ENCODE measurements at places on chromosomes 4 and X. TPM values are rescaled to one million over a fixed set of nuclear protein-coding genes. Genes with fewer than 3 reads are reported as not detected.

The NAP1L3 gene
- 3.2 TPM for total RNA-seq

The CEP44 gene
- 17.4 TPM for total RNA-seq

The USP17L29 gene
- not detected for total RNA-seq

The RNF212 gene
- 7.9 TPM for total RNA-seq

The PSAPL1 gene
- total RNA-seq = not detected

The ITIH6 gene
- total RNA-seq = not detected

The METAP1 gene
- 32.4 TPM for total RNA-seq

The TRO gene
- 12.3 TPM for total RNA-seq

The AADAT gene
- 3.7 TPM for total RNA-seq

The GSX2 gene
- total RNA-seq = not detected

The CT45A10 gene
- total RNA-seq = not detected

The F9 gene
- total RNA-seq = not detected

The SLC6A14 gene
- 10.1 TPM for total RNA-seq

The GAGE12J gene
- total RNA-seq = not detected

The ATP1B4 gene
- total RNA-seq = 0.74 TPM

The GABRG1 gene
- total RNA-seq = not detected

The DNAJB14 gene
- 24.3 TPM for total RNA-seq

The AKAP4 gene
- total RNA-seq = not detected

The TNIP3 gene
- not detected for total RNA-seq

The FREM3 gene
- not detected for total RNA-seq

The SH3D19 gene
- 86.4 TPM for total RNA-seq

The DCAF4L1 gene
- not detected for total RNA-seq

The STOX2 gene
- total RNA-seq = 11.5 TPM

The EDA gene
- total RNA-seq = 6.1 TPM

The FAAH2 gene
- total RNA-seq = 10.6 TPM

The TMEM150C gene
- total RNA-seq = 10.6 TPM

The CSAG2 gene
- not detected for total RNA-seq

The MAGEA11 gene
- total RNA-seq = not detected

The UGT2B28 gene
- not detected for total RNA-seq

The ADH7 gene
- total RNA-seq = 11.8 TPM

The ELF2 gene
- total RNA-seq = 44.4 TPM

The CXorf49 gene
- total RNA-seq = not detected

The GAGE12E gene
- not detected for total RNA-seq

The S100G gene
- not detected for total RNA-seq

The ZNF718 gene
- total RNA-seq = 5.9 TPM

The FGFR3 gene
- total RNA-seq = 96.5 TPM

The PDCL2 gene
- total RNA-seq = not detected

The IQSEC2 gene
- 22.8 TPM for total RNA-seq

The SASH3 gene
- 14.0 TPM for total RNA-seq

The MSL3 gene
- total RNA-seq = 25.5 TPM

The ARMCX4 gene
- 16.5 TPM for total RNA-seq

The CPXCR1 gene
- total RNA-seq = not detected

The MAGEA2B gene
- not detected for total RNA-seq

The CYTL1 gene
- 2.0 TPM for total RNA-seq

The IL21 gene
- total RNA-seq = not detected

The BTC gene
- 0.74 TPM for total RNA-seq

The TEX13B gene
- total RNA-seq = not detected

The HDX gene
- 4.4 TPM for total RNA-seq

The CYBB gene
- 6.9 TPM for total RNA-seq

The DSPP gene
- not detected for total RNA-seq

The SMR3A gene
- not detected for total RNA-seq

All from vagina (tissue), 2 donors.